Dermis microvascular lymphatic vessel endothelial cell (primary cell): ENCODE measurements at places on chromosomes 11 and 22. TPM values are rescaled to one million over a fixed set of nuclear protein-coding genes. Genes with fewer than 3 reads are reported as not detected.

Gene FDXACB1
- total RNA-seq = 1.3 and 1.4 TPM in 2 replicates

DNA sequence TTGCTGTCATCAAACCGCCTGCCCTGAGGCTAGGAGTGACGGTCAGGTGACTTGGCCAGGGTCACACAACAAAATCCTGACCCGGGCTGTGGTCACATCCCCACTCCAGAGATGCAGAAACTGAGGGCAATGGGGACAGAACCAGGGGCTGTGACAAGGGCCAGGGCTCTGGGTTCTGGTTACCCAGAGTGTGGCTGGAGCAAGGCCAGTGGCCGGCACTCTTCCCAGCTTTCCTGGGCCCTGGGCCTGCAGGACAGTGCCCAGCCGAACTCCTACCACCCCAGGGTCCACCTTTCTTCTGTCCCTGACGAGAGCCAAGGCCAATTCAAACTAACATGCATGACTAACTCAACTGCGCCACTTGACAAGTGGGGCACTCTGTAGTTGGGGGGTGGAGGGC lies 35.9 kb downstream of the ARVCF start:
- DNase-seq = no peak

Gene FGF19
- total RNA-seq = not detected in 2 replicates

Gene DKK3
- total RNA-seq = 428 and 581 TPM in 2 replicates

DNA sequence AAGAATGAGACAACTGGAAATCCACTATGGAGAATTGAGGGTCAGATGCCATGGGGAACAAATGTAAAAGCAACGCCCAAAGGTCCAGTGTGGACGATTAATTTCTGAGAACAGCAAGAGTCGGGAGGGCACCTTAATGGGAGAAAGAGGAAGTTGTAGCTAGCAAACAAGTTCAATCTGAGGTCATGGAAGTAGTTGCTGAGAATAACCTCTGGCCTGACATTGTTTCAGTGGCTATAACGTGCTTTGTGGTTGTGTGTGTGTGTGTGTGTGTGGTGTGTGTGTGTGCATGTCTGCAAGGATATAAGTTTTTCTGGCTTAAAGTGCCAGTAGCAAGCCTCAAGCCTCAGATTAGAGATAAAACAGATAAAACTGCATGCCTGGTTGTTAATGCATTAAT lies 1630.1 kb upstream of the TENM4 start:
- DNase-seq = no peak

Gene IFTAP
- 16.3 and 16.8 TPM in 2 replicates for total RNA-seq

Gene BRSK2
- 0.38 and 0.39 TPM in 2 replicates for total RNA-seq

DNA sequence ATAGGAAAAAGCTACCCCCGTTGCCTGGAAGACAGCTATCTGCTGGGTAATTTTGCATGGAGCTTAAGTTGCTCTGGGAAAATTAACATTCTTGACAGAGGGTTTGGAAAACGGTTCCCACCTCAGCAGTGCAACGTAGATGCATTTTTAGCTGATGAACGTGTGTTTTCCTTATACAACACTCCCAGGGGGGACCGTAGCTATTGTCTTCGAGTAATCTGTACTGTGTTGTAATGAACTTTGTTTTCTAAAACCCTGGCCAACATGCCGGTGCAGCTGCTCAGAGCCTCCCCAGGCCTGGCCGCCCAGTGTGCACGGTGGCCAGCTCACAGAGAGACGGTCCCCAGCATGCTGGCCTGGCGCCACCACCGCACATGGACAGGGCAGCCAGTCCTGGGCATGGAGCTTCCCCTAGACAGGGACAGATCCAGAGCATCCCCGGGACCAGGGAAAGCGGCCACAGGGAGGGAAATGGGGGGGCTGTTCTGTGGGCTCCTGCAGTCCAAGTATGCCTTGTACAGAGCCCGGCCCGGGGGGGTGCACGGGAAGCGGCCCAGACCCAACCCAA lies 2.2 kb downstream of the TNNT3 start:
- peak; percentile 37 for DNase-seq

Gene LIPT2
- total RNA-seq = 4.3 and 4.5 TPM in 2 replicates

- no peak for DNase-seq
Observed at GRCh38 chr22:46040471-46041465, 63.8 kb upstream of the WNT7B start.

- no peak for DNase-seq
Observed at GRCh38 chr11:78041843-78042440, 18.9 kb upstream of the KCTD14 start.

DNA sequence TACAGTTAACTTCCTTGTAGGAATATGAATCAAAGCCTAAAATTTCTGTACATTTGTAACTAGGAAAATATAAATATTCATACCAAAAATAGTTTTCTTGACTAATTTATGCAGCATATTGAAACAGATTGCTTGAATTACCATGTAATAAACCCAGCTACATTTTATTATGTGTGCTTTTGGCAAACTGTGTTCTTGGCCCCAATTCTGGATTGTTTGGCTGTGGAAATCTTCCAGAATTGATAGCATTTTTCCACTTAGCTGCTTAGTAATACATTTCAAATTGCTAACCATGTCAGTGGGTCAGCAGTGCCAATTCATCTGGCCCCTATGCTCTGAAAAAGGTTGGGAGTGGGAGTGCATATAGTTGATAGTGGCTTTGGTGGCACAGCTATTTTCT lies 32.3 kb downstream of the PDHX start:
- DNase-seq = no peak

Gene ASRGL1
- total RNA-seq = 8.6 and 9.6 TPM in 2 replicates

DNA sequence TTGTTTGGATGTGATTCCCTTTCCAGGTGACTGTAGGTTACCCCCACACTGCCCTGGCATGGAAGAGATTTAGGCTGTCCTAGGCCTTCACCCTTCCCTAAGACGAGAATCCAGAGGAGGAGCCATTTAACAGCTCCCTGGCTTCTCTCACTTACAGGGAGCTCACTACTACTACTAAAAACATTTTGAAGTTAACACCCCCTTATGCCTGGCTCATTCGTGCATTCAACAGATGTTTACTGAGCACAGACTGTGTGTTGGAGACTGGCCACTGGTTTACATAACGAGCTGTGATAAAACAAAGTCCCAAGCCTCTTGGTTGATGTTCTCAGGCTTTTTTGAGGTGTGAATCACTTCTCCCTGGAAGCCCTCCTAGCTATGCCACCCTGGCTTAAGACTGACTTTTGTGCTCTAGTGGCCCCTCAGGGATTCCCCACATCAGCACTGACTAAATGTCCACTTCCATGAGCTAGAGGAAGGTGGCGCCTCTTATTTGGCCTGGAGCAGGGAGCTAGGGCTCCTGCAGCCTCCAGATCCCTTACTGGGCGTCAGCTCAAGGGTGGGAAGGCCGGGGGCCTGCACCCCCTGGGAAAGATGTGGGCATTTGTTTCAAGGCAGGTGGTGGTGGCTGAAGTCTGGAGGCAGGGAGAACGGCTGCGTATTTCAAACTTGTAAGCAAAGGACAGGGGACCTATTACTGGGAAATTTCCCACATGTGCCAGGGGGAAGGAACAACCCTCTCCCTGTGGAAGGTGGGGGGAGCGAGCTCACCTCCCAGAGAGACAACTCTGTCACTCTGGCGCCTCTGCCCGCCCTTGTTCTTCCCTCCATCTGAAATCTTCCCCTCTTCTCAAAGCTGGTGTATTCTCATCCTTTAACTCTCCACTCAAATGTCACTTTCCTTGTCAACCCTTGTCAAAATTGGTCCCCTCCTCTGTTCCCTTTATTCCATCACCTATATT lies 19.4 kb upstream of the MALAT1 start:
- peak; percentile 74 for DNase-seq

Gene RNF141
- total RNA-seq = 38.0 and 48.9 TPM in 2 replicates

DNA sequence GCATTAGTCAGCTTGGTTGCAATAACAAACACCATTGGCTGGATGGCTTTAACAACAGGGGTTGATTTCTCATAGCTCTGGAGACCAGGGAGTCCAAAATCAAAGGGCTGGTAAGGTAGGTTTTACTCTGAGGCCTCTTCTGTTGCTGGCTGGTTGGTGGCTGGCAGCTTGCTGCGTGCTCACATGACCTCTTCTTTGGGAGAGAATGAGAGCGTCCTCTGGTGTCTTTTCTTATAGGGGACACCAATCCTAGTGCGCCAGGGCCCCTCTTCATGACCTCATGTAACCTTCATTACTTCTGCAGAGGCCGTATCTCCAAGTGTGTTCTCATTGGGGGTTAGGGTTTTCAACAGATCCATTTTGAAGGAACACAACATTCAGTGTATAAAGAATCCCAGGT lies 1308.3 kb downstream of the TBC1D22A start:
- DNase-seq = no peak

DNA sequence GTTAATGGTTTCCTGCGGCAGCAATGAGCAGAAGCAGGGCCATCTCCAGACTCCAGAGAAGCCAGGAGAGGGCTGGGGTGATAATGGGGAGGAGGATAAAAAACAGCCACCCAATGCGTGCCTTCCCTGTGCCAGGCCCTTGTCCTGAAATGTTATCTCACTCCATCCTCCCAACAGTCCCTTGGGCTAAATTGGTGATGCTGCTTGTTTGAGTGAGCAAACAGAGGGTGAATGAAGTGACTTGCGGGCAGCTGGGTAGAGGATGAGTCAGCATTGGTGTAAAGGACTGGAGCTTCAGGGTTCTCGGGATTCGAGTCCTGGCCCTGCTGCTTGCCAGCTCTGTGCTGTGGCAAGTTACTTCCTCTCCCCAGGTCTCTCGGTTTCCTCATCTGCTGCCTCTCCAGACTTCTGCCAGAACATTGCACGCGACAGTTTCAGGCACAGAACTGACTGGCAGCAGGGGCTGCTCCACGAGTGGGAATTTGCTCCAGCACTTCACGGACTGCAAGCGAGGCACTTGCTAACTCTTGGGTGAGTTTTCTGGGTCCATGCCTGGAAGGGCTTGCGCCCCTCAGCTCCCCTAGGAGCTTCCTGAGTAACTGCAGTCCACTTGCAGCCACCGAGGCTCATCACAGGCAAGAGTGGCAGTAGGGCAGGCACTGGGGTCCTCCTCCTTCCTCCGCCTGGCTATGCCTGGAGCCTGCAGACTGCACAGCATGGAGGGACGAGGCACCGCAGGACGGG lies at the start of gene P2RY6:
TSS of gene P2RY6 (plus strand) at position 403 of the 744 bp plus-strand sequence. CDS start 24,181 bp downstream, outside the sequence.
- DNase-seq = no peak

DNA sequence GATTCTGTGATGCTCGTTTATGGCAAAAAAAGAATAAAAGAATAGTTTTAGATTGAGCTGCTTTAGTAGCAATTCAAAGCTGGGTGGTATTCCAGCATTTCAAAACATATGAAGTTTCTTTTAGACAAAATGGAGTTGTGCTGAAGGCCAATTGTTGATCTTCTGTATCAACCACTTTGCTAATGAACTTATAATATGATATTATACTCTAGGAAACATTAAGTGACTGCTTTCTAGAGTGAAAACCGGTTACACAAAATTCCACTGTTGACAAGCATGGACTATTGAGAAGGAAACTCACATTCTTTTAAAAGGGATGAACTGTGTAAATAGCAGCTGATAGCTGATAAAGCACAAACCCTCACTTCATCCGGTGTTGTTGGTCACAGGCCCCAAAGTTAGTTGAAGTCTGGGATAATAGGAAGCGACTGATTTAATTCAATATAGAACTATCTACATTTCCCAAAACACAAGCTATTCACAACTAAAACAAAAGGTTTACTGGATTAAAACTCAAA lies 255.1 kb downstream of the CADM1 start:
- no peak for DNase-seq

Gene CNGA4
- not detected in 2 replicates for total RNA-seq

DNA sequence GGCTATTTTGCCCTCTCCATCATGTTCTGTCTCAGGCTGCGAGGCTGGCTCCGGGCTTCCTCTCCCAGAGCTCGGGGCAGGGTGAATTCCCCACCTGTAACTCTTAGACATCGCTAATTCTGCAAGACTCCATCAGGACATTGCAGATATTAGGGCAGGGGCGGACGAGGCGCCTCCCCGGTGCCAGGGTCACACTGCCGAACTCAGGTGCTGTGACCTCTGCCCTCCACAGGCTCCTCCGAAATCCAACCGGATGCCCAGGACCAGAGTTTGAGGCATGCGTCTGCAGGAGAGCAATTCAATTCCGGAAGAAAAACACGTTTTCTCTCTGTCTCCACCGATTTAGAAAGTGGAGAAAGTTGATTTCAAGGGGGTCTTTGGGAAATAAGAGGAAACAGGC lies 542.7 kb downstream of the BRD1 start:
- no peak for DNase-seq

Gene CLMP
- under 0.01 TPM in 2 replicates for total RNA-seq

Gene MAJIN
- total RNA-seq = not detected in 2 replicates

Gene GGA1
- total RNA-seq = 42.0 and 62.8 TPM in 2 replicates

DNA sequence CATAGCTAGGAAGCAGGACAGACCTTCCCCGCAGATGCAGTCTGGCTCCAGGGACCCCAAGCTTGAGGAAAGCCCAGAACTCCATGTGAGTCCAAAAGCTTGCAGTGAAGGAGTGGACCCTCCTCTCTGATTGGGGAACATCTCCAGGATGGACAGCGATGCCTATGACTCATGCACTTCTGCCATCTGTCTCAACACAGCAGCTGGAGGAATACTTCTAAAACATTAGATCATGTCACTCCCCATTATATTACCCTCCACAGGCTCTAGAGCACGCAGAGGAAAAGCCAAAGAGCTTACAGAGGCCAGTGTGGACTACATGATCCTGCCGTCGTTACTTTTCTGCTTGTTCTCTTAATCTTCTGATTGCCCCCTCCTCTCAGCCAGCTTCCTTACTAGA lies 605.7 kb downstream of the INSC start:
- DNase-seq = no peak

- DNase-seq = peak; percentile 85
Observed at GRCh38 chr22:36506637-36507517, at the start of gene FOXRED2. FOXRED2 (minus strand) TSS chr22:36507040; CDS start chr22:36506422, 618 bp downstream.

DNA sequence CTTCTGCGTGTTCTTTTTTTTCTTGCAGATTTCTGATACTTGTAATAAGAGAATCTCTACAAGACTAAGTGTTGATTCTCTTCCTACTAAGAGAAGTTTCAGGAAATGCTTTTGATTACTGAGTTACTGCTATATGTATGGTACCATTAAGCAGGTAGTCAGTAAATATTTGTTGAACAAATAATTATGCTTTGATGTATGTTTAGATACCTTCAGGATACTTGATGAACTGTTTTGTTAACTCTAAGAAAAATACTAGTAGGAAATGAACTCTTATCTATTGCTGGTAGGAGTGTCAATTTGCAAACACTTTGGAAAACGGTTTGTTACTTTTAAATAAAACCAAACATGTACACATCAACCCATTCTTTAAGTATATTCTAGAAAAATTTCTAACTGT lies 90.6 kb downstream of the TMEM135 start:
- no peak for DNase-seq

DNA sequence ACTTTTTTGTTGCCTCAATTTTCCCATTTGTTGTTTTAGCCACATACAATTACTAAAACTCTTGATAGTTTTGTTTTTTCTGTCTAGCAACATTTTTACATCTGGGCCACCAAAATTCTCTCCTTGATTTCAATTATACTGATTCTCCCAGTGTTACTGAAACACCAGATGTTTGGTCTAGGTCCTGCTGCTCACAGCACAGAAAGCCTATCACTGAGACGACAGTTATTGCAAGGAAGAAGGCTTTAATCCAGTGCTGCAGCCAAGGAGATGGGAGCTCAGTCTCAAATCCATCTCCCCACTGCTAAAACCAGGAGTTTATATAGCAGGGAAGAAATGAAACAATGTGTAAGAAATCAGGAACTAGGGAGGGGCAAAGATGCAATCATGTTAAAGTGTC lies 837.7 kb upstream of the CNTN5 start:
- no peak for DNase-seq

GRCh38 chr11:78292109-78292803 lies 103.5 kb downstream of the USP35 start:
- DNase-seq = no peak

GRCh38 chr22:30947816-30948454 lies 20.6 kb downstream of the MORC2 start:
- DNase-seq = peak; percentile 68

- DNase-seq = no peak
Observed at GRCh38 chr22:45777852-45778375, 106.3 kb downstream of the ATXN10 start.

GRCh38 chr22:46458525-46458924 lies 78.9 kb downstream of the CELSR1 start:
- no peak for DNase-seq
